ENCODE measurements at places on chromosomes 1 and 21.

GRCh38 chr1:107896401-107896800 lies 68.6 kb downstream of the VAV3 start:
- DNase-seq, result no peak

- no peak for DNase-seq
These were observed 69.9 kb downstream of the RRAGC start for GRCh38 chr1:38789498-38790169.

GRCh38 chr1:165787741-165788140 lies 19.1 kb upstream of the TMCO1 start:
- DNase-seq, result no peak

DNA sequence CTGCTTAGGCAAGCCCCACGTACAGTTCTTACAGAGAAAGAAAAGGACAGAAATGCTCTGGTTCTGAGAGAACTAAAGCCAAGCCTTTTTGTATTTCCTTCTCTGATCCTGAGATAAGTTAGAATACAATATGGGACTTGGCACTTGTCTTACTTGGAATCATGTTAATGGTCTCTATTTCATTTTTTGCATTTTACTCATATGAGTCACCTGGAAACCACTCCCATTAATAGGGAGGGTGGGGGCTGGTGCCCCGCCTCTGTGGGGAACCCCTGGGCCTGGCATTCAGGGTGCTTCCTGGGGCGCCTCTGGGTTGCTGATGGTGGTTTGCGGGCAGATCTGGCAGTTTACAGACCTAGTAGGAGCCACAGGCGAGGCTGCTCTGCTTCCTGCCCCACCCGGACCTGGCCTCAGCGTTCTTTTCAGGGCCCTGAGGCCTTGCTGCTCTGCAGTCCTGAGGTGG lies 26.7 kb downstream of the TSPAN2 start:
- DNase-seq, result peak; percentile 95

GRCh38 chr1:8165595-8166360 lies 139.7 kb upstream of the ERRFI1 start:
- DNase-seq, result no peak

- DNase-seq, result no peak
These were observed 132.2 kb downstream of the CASZ1 start for GRCh38 chr1:10664251-10664650.

- DNase-seq, result no peak
These were observed 2.7 kb upstream of the LEPR start for GRCh38 chr1:65417729-65418128.

DNA sequence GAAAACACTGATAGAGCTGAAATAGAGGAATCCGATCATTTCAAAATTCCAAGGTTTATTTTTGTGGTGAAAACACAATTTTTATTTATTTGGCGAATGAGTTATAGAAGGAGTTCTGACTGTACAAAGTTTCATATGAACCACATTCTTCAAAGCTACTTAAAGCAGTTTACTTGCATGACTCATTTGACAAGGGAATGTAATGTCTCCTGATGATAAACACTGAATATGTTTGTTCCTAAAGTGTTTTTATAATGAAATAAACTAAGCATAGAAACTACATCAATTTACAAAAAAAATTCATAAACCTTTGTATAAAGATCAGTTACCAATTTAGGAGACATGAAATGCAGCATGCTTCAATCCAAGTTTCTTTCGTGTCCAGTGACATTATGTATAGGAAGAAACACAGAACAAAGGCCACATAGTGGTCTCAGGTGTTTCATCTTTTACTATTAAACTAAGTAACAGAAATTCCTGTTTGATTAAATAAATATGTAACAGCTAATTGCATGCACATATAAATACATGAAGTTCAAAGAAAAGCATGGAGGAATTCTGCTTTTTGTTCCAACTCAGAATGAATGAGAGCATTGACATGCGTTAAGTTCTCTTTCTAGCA lies 2.5 kb downstream of the PRKACB start:
- DNase-seq, result no peak

- DNase-seq, result no peak
These were observed 38.2 kb downstream of the TNFSF4 start for GRCh38 chr1:173168941-173169340.

DNA sequence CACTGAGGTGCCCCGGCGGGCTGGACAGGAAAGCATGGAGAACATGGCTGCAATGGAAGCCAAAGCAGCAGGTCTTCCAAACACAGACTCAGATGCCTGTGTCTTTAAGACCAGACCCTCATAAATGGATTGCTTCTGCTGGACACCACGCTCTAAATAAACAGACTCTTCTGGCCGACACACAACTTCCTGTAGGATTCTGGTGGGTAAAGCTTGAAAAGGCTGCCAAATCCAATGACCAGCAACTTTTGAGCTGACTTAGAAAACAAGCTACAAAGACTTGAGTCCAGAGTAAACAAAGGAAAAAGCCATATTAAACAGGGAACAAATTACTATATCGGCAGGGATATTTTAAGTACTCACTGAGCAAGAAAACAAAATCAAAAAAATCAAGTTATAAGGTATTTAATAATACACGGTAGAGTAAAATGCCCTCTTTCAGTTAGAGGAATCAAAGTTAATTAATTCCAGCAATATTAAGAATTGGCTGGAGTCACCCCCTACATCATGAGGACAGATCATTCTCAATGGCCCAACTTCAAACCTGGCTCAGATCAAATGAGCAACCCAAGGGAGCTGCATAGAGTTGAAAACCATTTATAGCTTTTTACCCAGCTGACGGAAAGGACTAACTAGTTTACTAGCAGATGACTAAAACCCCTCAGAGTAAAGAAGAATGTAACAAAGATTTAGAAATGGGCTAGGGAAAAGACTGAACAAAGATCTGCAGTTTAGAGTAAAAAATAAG lies 102.4 kb downstream of the TGFBR3 start:
- DNase-seq, result no peak

DNA sequence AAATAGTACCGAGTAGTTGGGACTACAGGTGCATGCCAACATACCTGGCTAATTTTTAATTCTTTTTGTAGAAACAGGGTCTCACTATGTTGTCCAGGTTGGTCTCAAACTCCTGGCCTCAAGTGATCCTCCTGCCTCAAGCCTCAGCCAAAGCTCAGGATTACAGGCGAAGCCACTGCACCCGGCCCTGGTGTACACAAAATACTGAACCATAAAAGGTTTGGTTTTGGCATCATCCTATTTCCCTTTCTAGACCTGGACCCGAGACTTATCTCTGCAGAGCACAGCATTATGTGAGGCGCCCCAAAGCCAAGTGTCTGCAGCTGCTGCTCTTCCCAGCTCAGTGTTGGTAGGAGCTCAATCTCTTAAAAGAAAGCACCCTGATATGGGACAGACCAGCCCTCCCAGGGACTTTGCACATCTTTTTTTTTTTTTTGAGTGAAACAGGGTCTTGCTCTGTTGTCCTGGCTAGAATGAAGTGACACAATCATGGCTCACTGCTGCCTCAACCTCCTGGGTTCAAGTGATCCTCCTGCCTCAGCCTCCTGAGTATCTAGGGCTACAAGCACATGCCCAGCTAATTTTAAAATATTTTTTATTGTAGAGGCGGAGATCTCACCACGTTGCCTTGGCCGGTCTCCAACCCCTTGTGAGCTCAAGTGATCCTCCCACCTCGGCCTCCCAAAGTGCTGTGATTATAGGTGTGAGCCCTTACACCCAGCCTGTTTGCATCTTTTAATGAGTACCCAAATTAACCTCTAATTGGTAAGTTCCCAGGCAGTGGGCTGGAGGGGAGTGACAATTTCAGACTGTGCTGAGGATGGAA lies 20.4 kb downstream of the TEX35 start:
- DNase-seq, result no peak

DNA sequence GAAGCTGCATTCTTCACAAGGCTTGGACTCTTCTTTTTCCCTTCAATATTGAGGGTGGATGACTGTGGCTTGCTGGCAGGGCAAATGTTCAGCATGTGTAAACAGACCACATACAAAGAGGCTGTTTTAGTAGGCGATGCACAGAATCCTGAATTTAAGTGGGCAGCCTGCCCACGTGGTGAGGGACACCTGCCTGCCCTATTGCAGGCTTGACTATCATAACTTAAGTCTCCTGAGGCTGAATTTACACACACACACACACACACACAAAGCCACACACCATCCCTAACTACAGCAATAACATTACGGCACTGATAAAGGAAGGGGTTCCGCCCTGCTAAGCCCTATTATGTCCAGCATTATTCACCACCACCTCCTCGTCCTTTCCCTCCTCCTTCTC lies 15.9 kb downstream of the SYT2 start:
- no peak for DNase-seq

GRCh38 chr1:93905734-93906133 lies 3.5 kb downstream of the GCLM start:
- DNase-seq, result no peak

DNA sequence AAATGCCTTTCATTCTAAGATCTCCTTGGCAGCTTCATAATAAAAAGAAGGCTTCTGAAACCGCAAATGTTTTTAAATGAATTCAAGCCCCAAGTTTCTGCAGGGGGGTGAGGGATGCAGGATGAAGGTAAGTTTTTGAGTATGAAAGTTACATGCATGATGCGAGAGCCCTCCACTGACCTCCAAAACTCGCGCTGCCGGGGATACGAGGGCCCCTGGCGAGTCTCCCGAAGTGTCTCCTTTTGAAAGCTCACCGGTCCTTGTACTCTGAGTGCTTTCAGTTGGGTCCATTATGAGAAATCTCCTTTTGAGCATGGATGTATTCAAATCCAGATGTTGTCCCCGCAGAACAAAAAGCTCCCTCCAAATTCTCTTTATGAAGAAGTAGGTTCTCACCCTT lies 18.9 kb upstream of the ZC3H12A start:
- DNase-seq, result no peak

DNA sequence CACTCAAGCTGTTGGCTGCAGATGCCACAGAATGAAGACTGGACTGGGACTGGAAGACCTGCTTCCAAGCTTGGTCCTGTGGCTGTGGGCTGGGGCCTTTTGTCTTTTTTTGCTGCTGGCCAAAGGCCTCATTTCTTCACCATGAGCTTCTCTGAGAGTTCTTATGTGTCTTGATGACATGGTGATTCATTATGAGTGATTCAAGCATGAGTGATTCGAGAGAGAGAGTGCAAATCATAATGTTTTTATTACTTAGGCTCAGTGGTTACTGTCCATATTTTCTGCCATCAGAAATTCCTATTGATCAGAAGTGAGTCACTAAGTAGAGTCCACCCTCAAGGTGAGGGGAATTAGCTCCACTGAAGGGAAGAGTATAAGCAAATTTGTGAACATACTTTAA lies 94.0 kb downstream of the PCP4 start:
- DNase-seq, result no peak

DNA sequence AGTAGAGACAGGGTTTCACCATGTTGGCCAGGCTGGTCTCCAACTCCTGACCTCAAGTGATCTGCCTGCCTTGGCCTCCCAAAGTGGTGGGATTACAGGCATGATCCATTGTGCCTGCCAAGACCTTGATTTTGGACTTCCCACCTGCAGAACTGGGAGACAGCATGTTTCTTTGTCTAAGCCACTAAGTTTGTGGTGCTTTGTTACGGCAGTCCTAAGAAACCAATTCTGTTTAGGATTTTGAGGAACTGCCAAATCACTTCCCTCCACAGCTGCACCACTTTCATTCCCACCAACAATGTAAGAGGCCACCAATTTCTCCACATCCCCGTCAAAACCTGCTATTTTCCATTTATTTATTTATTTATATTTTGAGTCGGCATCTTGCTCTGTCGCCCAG lies 46.1 kb downstream of the CHAF1B start:
- no peak for DNase-seq

DNA sequence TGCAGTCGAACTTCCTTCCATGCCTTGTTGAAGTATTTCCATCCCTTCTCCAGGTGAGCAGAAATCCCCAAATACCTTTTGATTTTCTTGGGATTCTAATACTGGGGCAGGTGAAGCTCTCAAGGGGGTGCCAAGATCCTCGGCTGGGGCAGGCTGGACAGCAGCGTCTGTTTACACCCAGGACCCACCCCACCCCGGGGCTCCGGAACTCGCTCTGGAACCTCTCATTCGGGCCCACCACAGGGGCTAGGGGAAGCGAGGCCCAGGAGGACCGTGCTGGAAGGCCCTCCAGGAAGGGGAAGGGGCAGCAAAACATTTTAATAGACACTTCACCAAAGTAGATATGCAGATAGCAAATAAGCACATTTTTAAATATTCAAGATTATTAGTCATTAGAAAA lies 161.9 kb upstream of the GORAB start:
- no peak for DNase-seq

DNA sequence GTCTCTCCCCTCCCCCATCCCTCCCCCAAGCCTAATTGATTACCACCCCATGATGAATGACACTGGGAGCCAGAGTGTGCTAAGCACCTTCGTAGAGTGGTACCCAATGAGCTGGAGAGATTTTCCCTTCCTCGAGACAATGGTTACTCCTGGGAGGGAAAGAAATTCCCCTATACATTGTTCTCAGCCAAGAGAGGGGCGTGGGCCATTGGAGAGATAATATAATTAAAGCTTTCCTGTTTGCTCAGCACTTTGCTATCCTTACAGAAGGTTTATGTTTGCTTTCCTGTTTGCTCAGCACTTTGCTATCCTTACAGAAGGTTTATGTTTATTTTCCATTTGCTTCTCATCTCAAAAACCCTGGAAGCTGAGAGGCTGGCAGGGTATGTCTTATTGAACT lies 126.1 kb upstream of the KLHDC7A start:
- DNase-seq, result no peak

GRCh38 chr1:31954607-31955283 lies 16.6 kb upstream of the PTP4A2 start:
- no peak for DNase-seq

- DNase-seq, result peak; percentile 70
These were observed 707 bp upstream of the KLHL21 start for GRCh38 chr1:6603238-6603914.

GRCh38 chr1:211511030-211511700 lies 19.2 kb upstream of the RD3 start:
- DNase-seq, result no peak

GRCh38 chr1:225848030-225848955 lies 33.9 kb downstream of the TMEM63A start:
- peak; percentile 28 for DNase-seq

DNA sequence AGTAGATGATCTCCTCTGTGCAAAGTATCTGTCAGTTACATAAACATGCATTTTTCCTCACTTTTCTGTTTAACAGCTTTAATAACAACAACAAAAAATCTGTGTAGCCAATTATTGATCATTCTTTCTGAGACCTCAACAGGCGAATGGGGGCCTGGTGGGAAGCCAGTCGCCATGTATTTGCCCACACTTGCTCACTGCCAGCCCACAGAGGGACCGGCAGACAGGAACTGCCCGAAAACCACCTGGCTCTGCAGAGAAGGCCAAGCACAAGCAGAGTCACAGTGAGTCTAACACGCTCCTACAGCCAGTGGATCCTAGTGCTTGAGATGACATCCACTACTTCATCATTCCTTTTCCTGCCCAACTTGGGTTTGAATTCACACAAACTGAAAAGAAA lies 56.1 kb downstream of the NPHP4 start:
- DNase-seq, result no peak
